Osteocyte (in vitro differentiated cells): ENCODE measurements at places on chromosomes 1 and 21.

GRCh38 chr1:195591917-195592672, 1016.1 kb downstream of the KCNT2 start:
- peak overlapping the region; percentile 50 for H3K27ac ChIP-seq
- peaks cover 1% of the 10 kb centered on the region for H3K36me3 ChIP-seq
- H3K4me1 ChIP-seq = peaks cover 24% of the 10 kb centered on the region
- no peak for DNase-seq
- H3K4me3 ChIP-seq = no peak overlapping the region

DNA sequence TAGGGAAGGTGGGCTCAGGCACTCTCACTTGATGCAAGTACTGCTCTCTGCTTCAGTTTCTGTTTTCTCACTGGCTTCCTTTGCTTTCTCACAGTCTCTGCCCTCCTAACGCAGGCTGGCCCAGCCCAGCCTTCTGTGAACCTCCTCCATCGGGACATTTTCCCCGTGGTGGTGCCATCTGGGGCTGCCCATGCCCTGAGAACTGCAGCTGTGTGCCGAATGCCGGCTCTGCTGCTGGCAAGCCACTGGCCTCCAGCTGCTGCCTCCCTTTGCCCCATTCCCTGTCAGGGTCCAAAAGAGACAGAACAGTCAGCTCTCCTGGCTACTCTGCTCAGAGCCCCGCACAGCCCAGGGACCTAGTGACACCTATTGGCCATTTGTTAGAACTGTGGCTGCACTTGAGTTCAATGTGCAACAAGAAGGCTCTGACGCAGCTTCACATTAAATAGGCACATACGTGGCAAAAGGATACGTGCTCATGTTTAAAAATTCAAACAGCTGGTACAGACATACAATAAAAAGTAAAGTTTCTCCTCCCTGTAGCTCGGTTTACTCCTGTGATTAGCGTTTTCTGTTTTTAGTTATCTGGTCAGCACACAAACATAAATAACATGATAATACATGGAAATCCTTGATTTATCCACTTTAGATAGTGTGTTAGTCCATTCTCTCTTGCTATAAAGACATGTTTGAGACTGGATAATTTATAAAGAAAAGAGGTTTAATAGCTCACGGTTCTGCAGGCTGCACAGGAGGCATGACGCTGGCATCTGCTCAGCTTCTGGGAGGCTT, 46.6 kb downstream of the FCRL5 start:
- peak; percentile 69 for DNase-seq
- H3K27ac ChIP-seq = no peak overlapping the region
- H3K27me3 ChIP-seq = peaks cover 35% of the 10 kb centered on the region

- H3K27me3 ChIP-seq = no peaks in the 10 kb centered on the region
- H3K4me1 ChIP-seq = peaks cover 46% of the 10 kb centered on the region
- H3K27ac ChIP-seq = no peak overlapping the region
- no peak for DNase-seq
Observed at GRCh38 chr1:183306317-183307042, 111.7 kb downstream of the NMNAT2 start.

DNA sequence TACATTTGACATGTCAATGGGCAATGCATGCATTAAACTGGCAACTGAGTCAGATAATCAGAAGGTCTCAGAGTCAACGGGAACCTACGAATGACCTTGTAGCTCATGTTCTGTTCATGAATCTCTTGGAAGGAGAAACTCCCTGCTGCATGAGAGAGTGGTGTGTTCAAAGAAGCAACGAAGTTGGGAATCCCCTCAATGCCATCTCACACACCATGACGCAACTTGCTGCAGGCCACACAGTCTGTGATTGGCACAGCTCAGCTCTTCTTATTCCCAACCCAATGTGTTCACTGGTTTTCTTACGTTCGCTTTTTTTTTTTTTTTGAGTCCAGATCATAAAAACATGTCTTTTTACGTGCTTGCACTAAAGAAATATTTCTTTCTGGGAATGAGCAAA, 53.5 kb upstream of the PRDM2 start:
- H3K27ac ChIP-seq = no peak overlapping the region
- no peaks in the 10 kb centered on the region for H3K27me3 ChIP-seq
- H3K36me3 ChIP-seq = no peaks in the 10 kb centered on the region
- H3K4me3 ChIP-seq = no peak overlapping the region
- peak; percentile 25 for DNase-seq
- H3K4me1 ChIP-seq = no peaks in the 10 kb centered on the region

- peaks cover 51% of the 10 kb centered on the region for H3K4me1 ChIP-seq
- no peak for DNase-seq
- H3K27me3 ChIP-seq = peaks cover 59% of the 10 kb centered on the region
- no peak overlapping the region for H3K4me3 ChIP-seq
Observed at GRCh38 chr1:160114085-160114484, 1.5 kb upstream of the ATP1A2 start.
